ENCODE measurements at places on chromosomes 6 and 20. TPM values are rescaled to one million over a fixed set of nuclear protein-coding genes. Genes with fewer than 3 reads are reported as not detected.

The GCNT2 gene
- 1.9 TPM for total RNA-seq

DNA sequence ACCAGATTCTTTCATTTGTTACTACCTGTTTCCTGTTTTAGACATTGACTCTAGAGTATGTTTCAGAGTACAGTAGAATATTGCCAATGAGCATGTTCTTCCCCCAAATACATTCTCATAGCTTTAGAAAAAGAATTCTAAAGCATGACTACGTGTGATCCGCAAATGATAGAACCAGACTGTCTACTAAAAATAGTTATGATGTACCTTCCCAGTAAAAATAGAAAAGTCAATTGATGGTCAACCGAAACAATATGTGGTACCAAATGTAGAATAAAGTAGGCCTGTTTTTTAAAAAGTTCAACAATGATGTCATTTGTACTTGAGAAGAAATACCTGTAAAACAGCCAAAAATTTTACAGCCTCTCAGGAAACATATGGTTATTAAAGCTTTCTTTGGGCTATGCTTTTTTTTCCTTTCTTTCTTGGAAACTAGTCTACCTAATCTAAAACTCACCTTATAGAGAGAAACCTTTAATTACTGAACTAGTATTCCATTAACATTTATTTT, 130.1 kb upstream of the MTHFD1L start:
- peaks cover 5% of the 10 kb centered on the region for H3K36me3 ChIP-seq
- peak; percentile 89 for DNase-seq
- no peaks in the 10 kb centered on the region for H3K4me1 ChIP-seq
- no peaks in the 10 kb centered on the region for H3K27me3 ChIP-seq
- H3K27ac ChIP-seq: peak overlapping the region; percentile 65

DNA sequence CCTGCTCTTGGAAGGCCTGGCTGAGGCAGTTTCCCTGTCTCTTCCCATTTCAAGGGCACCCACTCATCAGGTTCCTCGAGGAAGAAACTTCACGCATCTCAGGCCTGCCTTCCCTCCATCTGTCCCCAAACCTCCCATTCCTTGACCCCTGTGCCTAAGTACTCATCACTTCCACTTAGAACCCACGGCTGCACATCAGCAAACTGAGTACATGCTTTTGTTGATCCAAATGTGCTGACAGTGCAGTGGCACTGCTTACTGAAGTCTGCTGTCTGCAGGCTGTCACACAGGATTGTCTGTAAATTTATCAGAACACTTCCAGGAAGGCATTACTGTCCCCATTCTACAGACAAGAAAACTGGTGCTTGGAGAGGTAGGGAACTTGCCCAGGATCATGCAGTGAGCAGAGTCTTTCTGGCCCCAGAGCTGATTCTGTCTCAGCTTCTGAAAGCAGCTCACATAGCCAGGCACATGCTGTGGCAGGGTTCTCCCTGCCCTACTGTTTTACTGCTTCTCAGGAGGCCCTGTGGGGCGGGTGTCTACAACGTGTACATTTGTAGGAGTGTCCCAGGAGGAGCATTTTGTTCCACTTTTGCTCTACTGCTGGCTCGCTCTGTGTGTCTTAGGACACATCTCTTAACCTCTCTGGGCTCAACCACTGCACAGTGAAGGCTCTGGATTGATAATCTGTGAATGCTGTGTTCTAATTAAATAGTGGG, 64.2 kb upstream of the XRN2 start:
- no peak for DNase-seq
- H3K36me3 ChIP-seq: no peaks in the 10 kb centered on the region
- H3K27ac ChIP-seq: no peak overlapping the region

GRCh38 chr6:72466971-72467566, 154.8 kb upstream of the KCNQ5 start:
- H3K27me3 ChIP-seq: no peaks in the 10 kb centered on the region
- H3K4me3 ChIP-seq: no peak overlapping the region

The DEFB132 gene
- total RNA-seq: not detected

GRCh38 chr6:28673787-28674671, 148.3 kb downstream of the GPX5 start:
- no peaks in the 10 kb centered on the region for H3K4me1 ChIP-seq
- no peak overlapping the region for H3K27ac ChIP-seq
- DNase-seq: peak; percentile 65
- H3K4me3 ChIP-seq: peak overlapping the region; percentile 16
- H3K36me3 ChIP-seq: no peaks in the 10 kb centered on the region
- H3K27me3 ChIP-seq: peaks cover 25% of the 10 kb centered on the region

- peaks cover 4% of the 10 kb centered on the region for H3K27me3 ChIP-seq
- no peak overlapping the region for H3K4me3 ChIP-seq
- no peak overlapping the region for H3K27ac ChIP-seq
- H3K4me1 ChIP-seq: peaks cover 9% of the 10 kb centered on the region
- H3K36me3 ChIP-seq: no peaks in the 10 kb centered on the region
Observed at GRCh38 chr6:169975286-169975685, 223.9 kb downstream of the ERMARD start.

GRCh38 chr6:117546674-117547073, 55.6 kb downstream of the GOPC start:
- no peak overlapping the region for H3K4me3 ChIP-seq
- peaks cover 12% of the 10 kb centered on the region for H3K4me1 ChIP-seq
- peaks cover 2% of the 10 kb centered on the region for H3K36me3 ChIP-seq
- no peak overlapping the region for H3K27ac ChIP-seq

- H3K27ac ChIP-seq: no peak overlapping the region
- no peak overlapping the region for H3K4me3 ChIP-seq
- peak; percentile 3 for DNase-seq
- H3K4me1 ChIP-seq: no peaks in the 10 kb centered on the region
- no peaks in the 10 kb centered on the region for H3K36me3 ChIP-seq
Observed at GRCh38 chr6:123909989-123910388, 106.3 kb downstream of the NKAIN2 start.

GRCh38 chr20:62214067-62214466, 6.0 kb downstream of the HRH3 start:
- DNase-seq: no peak
- peaks cover 11% of the 10 kb centered on the region for H3K4me1 ChIP-seq

DNA sequence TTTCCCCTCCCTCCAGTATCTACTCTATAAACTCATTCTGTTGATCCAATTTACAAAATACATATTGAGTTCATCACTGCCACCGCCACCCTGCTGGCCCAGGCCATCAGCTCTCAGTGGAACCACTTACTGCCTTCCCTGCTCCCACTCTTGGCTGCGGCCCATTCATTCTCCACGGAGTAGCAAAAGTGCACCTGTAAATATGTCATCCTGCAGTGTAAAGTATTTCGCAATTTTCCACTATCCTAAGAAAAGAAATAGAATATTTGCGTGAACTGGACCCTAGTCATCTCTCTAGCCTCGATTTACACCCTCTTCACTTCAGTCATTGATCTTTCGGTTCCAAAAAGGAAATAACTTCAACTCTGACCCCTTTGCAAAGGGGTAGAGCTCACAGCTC, 258.3 kb upstream of the TFAP2D start:
- H3K4me3 ChIP-seq: no peak overlapping the region
- DNase-seq: peak; percentile 6
- H3K36me3 ChIP-seq: no peaks in the 10 kb centered on the region
- H3K27me3 ChIP-seq: no peaks in the 10 kb centered on the region

- H3K4me1 ChIP-seq: no peaks in the 10 kb centered on the region
- no peaks in the 10 kb centered on the region for H3K36me3 ChIP-seq
- H3K4me3 ChIP-seq: no peak overlapping the region
- no peak overlapping the region for H3K27ac ChIP-seq
Observed at GRCh38 chr6:2471472-2471871, 226.1 kb upstream of the GMDS start.

DNA sequence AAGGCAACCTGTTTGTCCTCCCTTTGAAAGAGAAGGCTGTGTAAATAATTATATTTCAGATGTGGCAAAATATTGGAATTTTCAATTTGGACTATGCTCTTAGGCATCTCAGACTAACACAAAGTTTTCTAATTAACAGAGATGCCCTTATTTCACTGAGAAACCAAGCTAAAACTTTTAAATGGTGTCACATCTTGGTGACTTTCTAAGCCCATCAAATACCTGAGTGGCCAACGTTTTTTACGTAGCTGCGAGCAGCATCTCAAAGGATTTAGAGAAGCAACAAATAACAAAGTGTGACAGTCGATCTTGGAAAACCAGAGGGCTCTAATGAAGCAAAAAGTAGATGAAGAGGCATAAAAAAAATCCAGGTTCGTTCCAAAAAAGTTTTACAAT, 3.4 kb upstream of the HEY2 start:
- peak overlapping the region; percentile 92 for H3K27ac ChIP-seq
- peaks cover 39% of the 10 kb centered on the region for H3K27me3 ChIP-seq
- DNase-seq: no peak
- no peaks in the 10 kb centered on the region for H3K36me3 ChIP-seq
- H3K4me3 ChIP-seq: no peak overlapping the region

DNA sequence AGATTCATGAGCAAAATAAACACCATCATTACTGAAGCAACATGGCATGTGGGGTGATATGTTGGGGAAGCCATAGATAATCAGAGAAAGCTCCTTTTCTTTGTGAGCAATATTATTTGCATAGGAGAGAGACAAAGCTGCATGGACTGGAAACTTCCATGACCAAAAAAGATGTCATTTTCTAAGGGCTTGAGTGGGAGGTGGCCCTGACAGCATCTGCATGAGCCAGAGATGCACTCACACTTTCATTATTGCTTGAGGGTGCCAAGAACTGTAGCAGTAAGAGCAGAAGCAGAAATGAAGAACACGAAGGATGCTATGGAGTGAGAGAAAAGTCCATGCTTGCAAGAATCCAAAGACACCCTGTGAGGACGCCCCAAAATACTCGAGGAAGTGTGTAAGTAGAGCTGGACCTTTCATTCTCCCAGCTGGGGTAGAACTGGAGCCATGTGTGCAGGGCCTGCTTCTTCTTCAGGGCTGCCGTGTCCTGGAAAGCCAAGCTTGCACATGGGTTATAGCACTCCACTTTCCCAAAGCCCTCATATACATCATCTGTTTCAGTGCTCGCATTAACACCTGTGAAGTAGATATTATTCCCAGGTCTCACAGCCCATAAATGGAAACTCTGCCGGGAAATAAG, 851.2 kb downstream of the DHX35 start:
- no peaks in the 10 kb centered on the region for H3K27me3 ChIP-seq
- H3K4me1 ChIP-seq: no peaks in the 10 kb centered on the region
- H3K4me3 ChIP-seq: no peak overlapping the region

The FAM184A gene
- 7.0 TPM for total RNA-seq

The SSTR4 gene
- not detected for total RNA-seq

DNA sequence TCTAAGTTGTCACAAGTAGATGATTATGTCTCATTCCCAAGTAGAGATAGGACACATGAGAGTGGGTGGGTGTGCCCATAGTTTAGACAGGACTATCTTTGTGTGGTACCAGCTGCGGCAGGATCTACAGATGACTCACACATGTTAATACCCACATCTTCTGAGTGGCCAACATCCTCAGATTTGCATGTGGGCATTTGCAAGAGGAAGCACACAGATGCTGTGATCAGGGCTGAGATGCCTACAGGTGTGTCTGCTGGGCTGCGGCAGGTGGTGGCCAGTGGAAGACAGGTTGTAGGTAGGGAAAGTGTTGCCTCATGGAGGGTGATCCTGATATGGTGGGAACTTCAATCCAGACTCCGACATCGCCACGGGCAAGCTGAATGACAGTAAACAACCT, 50.8 kb downstream of the UTRN start:
- H3K4me3 ChIP-seq: no peak overlapping the region
- no peak overlapping the region for H3K27ac ChIP-seq
- DNase-seq: no peak
- H3K27me3 ChIP-seq: no peaks in the 10 kb centered on the region
- H3K4me1 ChIP-seq: peaks cover 22% of the 10 kb centered on the region

The COL9A1 gene
- total RNA-seq: 4.9 TPM

- H3K4me1 ChIP-seq: no peaks in the 10 kb centered on the region
- no peak overlapping the region for H3K4me3 ChIP-seq
- no peak for DNase-seq
- no peaks in the 10 kb centered on the region for H3K27me3 ChIP-seq
- no peak overlapping the region for H3K27ac ChIP-seq
Observed at GRCh38 chr6:160128125-160128683, 6.6 kb downstream of the SLC22A1 start.

DNA sequence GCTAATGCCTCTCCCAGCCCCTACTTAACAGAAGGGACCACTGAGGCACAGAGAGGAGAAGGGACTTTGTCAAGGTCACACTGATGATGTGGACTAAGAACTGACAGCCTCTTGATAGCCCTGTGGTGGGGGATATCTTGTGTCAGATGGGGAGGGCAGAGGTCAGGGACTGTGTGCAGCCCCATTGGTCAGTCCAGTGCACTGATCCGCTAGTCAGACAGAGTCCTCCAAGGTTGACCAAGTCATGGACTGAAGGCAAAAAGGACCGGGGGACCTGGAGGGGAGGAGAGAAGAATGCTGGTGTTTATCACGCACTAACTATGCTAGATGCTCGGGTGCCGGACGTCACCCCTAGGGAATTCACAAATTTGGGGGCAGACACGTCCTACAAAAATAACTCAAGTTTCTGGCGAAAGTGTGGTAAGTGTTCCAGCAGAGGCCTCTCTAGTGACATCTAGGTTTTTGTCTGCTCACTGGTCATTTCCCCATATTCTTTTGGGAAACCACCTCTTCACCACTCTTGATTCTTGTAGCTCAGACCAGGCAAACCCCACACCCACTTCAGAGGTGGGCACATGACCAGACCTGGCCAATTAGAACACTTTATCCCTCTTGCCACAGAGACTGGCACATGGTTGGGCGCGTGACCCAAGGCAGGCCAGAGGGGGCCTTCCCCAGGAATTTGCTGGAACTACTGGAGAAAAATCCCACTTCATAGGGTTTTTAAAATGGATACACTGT, 21.0 kb downstream of the TCF15 start:
- H3K4me3 ChIP-seq: no peak overlapping the region
- DNase-seq: no peak
- H3K4me1 ChIP-seq: peaks cover 8% of the 10 kb centered on the region
- peak overlapping the region; percentile 60 for H3K27ac ChIP-seq

The HSPA12B gene
- total RNA-seq: 18.3 TPM

DNA sequence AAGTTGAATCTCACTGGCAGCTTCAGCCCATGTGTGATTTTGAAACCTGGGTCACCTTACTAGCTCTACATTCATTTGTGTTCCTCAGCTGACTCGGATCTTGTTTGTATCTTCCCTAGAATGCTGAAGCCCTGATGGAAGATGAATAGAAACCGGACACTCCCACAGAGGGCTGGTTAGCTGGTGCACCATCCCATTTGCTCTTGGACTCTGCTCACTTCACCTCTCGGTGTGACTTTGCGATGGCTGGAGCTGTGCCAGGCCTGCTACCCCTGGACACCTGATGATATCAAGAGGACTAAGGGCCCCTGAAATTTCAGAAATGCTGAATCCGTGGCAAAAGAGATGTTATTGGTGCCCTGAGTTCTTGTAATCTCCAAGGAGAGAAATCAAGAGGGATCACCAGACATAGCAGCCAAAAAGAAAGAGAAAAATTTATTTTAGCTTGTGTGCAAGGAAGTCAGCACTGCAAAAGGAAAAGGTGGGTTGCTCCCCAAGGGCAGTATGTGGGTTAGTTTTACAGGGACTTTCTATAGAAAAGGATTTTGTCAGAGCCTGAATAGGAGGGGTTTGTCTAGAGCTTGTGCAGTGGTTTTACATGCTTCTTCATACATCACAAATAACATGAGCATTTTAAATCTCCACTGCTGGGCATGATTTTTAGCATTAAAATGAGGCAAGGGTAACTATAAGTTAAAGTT, 426.3 kb upstream of the NOX3 start:
- no peaks in the 10 kb centered on the region for H3K36me3 ChIP-seq
- H3K4me3 ChIP-seq: no peak overlapping the region
- H3K27ac ChIP-seq: no peak overlapping the region

- H3K4me1 ChIP-seq: no peaks in the 10 kb centered on the region
- H3K27me3 ChIP-seq: no peaks in the 10 kb centered on the region
- no peaks in the 10 kb centered on the region for H3K36me3 ChIP-seq
- H3K27ac ChIP-seq: no peak overlapping the region
- H3K4me3 ChIP-seq: no peak overlapping the region
Observed at GRCh38 chr6:13534536-13534935, 39.9 kb upstream of the SIRT5 start.

GRCh38 chr20:32614303-32614702, 29.2 kb upstream of the NOL4L start:
- no peaks in the 10 kb centered on the region for H3K36me3 ChIP-seq
- H3K4me1 ChIP-seq: peaks cover 23% of the 10 kb centered on the region
- DNase-seq: no peak
- peaks cover 4% of the 10 kb centered on the region for H3K27me3 ChIP-seq

All from muscle of leg (tissue), 16 donors.